ENCODE measurements at places on chromosomes 3 and 15.

DNA sequence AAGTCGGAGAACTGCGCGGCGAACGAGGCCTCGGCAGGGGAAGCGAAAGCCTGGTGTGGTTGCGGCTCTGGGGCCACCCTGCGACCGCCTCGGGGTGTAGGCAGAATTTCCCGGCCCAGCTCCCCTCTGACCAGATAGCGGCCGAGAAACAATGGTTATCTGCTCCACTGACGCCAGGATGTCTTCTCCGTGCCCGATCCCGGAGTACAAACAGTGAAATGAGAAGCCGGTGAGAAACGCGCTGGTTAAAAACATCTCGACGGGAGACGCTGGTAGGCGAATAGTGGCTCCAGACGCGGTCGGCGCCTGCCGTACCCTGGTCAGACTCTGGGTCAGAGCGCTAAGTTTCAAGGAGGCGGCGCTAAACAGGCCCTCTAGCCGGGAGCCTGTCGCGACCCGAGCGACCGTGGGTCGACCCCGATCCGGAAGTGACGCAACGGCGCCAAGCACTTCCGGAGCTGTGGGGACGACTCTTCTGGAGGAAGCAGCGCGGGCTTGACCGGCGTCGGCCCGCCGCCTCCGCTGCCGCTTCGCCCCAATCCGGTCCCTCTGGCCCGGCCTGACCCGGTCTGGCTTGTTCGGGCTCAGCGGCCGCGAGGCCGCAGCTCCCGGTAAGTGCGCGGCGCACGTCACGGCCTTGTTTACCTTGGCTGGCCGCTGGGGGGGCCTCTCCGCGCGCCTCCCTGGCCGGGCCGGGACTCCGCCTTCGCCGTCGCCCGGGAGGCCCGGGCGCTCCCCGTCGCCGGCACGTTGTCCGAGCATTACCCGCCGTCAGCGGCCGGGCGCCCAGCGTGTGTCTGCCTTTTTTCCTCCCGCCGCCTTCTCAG lies at the start of gene ARIH2:
ARIH2 (plus strand) TSS at position 455 of the 827 bp plus-strand sequence. CDS start 8,717 bp downstream, outside the sequence.
- DNase-seq: no peak

DNA sequence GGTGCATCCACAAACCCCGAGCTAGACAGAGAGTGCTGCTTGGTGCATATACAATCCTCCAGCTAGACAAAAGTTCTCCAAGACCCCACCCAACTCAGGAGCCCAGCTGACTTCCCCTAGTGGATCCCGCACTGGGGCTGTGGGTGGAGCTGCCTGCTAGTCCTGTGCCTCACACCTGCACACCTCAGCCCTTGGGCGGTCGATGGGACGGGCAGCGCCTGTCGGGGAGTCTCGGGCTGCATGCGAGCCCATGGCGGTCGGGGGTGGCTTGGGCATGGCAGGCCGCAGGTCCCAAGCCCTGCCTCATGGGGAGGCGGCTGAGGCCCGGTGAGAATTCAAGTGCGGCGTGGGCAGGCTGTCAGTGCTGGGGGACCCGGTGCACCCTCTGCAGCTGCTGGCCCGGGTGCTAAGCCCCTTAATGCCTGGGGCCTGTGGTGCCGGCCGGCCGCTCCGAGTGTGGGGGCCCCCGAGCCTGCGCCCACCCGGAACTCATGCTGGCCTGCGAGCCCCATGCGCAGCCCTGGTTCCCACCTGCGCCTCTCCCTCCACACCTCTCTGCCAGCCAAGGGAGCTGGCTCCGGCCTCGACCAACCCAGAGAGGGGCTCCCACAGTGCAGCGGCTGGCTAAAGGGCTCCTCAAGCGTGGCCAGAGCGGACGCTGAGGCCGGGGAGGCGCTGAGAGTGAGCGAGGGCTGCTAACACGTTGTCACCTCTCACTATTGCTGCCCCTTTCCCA lies 31.0 kb downstream of the ZNF589 start:
- no peak for DNase-seq

DNA sequence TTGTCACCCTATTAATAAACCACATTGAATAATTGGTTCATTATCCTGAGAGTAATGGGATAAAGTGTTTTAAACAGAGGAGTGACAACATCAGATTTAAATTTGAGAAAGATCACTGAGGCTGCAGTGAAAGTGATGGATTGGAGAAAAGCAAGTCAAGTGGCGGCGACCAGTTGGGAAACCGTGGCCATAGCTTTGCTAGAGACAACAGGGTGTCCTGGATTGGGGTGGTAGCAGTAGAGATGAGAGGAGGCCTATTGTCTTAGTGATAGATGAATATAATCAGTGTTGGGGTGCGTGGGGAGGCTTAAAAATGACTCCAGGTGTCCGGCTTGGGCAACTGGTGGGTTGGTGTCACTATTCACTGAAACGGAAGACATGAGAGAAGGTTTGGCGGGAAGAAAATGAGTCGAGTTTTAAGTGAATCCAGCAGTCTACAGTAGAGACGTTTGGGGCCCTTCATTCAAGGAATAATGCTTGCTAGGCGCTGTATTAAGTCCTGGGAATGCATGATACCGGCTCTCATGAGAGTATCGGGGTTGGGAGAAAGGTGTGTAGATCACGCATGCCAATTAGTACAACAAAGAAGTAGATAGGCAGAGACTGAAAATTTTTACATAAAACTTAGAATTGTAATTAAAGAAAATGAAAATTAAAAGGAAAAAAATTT lies 819 bp downstream of the NEK4 start:
- no peak for DNase-seq

GRCh38 chr3:82293867-82294266 lies 532.4 kb upstream of the GBE1 start:
- no peak for DNase-seq

- no peak for DNase-seq
These were observed 59.1 kb upstream of the PYDC2 start for GRCh38 chr3:191401775-191402357.

- no peak for DNase-seq
These were observed 74.5 kb upstream of the UBE2E2 start for GRCh38 chr3:23128655-23129054.

- DNase-seq: no peak
These were observed 31.3 kb downstream of the CMTM7 start for GRCh38 chr3:32422943-32423342.

- no peak for DNase-seq
These were observed 1.1 kb upstream of the PLCH1 start for GRCh38 chr3:155745795-155746550.

GRCh38 chr3:168085491-168086119 lies 10.1 kb downstream of the GOLIM4 start:
- DNase-seq: no peak

- no peak for DNase-seq
These were observed 162.3 kb downstream of the GABRG3 start for GRCh38 chr15:27133249-27133648.

GRCh38 chr15:39583596-39584265 lies 2.9 kb downstream of the THBS1 start:
- DNase-seq: no peak

GRCh38 chr3:25556447-25556846 lies 108.3 kb downstream of the TOP2B start:
- DNase-seq: no peak

- no peak for DNase-seq
These were observed 89.3 kb downstream of the RASA2 start for GRCh38 chr3:141575879-141576743.
